ENCODE measurements at places on chromosomes 11 and 22.

- DNase-seq, result no peak
These were observed 13.4 kb downstream of the CPT1A start for GRCh38 chr11:68828155-68828931.

- no peak for DNase-seq
These were observed 17.5 kb upstream of the TXNRD2 start for GRCh38 chr22:19959043-19959586.

DNA sequence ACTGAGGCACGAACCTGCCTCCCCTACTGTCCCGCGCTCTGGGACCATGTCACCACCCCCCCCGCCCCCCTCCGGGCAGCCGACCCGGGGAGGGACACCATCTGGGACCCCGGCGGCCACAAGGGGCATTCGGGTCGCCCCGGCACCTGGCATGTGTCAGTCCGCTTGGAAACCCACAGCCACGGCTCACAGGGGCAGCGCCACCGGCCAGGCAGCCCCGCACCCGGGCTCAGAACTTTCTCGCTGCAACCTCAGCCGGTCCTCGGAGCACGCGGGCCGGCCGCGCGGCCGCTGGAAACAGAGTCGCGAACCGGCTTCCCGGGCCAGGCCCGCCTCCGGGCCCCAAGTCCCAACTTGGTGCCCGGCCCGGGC is 159.9 kb upstream of the GRK3 start:
- DNase-seq, result no peak

DNA sequence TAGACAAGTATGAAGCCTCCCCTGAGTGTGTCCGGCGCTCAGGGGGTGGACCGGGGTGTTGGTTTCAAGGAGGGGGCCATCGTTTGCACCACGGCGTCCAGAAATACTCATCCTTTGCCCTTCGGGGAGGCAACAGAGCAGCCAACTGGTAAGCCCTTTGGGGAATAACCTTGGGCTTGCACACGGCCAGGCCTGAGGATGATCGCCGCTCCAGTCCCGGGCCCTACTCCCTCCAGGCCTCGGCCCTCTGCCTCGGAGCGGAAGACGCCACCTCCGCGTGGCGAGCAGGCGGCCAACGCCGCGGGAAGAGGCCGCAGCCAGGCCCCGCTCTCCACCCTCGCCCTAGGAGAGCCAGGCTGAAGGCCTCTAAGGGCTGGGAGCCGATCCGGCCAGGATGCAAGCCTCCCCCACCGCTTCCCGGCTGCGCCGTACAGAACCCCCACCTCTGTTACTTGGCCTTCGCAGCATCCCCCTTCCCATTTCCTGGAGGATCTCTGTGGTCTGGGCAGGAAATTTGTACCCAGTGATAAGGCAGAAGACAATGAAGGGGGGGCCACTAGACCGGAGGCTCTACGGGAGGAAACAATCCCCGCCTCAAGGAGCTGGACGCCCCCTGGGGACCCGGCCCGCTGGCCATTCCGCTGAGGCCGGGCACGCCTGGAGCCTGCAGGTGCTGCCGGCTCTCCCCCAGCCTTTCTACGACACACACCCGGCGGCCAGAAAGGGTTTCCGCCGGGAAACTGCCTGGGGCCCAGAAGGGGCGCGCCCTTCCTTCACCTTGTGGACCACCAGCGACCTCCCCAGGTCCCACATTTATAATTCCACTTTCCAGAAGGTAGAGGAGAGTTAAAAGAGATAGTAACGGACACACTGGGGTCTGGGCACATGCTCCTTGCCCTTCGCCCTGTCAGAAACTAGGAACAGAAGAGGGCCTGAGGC is 2.6 kb downstream of the ESAM start:
- DNase-seq, result no peak

- DNase-seq, result no peak
These were observed 25.5 kb upstream of the TIMP3 start for GRCh38 chr22:32775957-32776356.

DNA sequence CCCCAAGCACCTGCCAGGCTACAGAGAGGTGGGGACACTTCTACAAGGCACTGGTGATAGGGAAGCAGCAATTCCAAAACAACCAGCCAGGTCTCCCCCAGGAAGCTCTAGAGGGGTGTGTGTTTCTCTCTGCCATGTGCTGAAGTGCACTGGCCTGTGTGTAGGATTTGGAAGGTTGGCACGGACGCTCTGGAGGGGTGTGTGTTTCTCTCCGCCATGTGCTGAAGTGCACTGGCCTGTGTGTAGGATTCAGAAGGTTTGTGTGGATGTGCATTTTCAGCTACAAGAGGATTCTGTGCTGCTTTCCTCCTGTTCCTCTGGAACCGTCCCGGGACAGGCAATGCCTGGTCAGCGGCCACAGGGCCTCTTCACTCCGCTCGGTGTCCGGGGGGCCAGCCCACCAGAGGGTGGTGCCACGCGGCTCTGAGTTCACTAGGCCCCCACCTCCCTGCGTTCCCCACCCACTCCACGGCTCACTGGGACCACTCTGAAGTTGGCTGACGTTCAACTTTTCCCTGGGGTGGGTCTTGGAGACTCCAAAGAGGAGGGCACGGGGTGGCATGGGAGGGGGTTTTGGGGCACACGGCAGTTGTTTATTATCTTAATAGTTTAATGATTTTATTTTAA is 552.8 kb downstream of the BRD1 start:
- no peak for DNase-seq

DNA sequence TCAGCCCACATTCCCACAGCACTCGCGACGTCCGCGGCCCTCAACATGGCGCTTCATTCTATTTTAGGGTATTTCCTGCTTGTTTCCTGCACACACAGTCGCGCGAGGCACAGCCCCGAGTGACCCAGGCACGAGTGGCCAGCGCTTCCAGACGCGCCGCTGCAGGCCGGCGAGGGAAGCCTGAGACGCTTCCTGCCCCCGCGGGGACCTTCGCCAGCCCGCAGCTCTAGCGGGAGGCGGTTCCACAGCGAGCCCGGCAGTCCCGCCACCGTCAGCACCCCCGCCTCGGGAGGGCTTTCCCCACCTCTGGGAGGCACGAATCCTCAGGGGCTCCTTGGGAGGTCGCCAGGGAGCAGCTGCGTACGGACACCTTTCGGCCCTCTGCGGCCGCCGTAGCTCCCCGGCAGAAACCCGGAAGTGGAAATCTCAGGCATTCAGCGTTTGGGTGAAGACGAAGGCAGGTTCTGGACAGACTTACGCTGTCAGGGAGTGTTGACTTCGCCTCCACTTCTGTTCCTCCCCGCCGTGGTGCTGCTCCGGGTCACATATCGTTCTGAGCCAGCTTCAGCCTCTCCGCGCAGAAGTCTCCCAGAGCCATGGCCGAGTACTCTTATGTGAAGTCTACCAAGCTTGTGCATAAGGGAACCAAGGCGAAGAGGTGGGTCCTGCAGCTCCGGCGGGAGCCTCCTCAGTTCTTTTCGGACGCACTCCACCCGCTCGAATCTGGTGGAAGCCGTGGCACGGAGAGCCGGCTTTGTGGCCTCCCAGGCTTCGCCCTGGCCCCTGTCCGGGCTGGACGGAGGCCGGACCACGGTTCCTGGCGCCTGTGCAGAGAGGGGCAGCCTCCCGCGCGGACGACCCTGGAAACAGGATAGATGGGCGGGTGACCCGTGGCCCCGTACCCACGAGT is 2925.9 kb upstream of the OR11H1 start:
- no peak for DNase-seq

GRCh38 chr11:93481279-93481678 is 61.9 kb downstream of the SMCO4 start:
- no peak for DNase-seq

DNA sequence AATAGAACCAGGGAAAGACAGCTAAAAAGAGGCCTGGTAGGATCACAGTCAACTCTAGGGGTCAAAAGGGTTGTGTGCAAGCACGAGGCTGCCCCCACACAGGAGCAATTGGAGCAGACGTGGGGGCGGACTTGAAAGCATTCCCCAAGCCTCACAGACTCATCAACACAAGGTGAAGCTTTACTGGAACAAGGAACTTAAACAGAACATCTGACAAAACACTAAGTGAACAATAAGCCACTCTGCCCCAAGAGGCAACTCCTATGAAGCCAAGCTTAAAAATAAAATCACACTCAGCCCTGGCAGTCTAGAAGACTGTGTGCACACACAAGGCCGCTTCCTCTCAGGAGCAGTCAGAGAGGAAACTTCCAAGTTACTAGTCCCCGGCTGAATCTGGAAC is 32.2 kb upstream of the TEAD1 start:
- no peak for DNase-seq

DNA sequence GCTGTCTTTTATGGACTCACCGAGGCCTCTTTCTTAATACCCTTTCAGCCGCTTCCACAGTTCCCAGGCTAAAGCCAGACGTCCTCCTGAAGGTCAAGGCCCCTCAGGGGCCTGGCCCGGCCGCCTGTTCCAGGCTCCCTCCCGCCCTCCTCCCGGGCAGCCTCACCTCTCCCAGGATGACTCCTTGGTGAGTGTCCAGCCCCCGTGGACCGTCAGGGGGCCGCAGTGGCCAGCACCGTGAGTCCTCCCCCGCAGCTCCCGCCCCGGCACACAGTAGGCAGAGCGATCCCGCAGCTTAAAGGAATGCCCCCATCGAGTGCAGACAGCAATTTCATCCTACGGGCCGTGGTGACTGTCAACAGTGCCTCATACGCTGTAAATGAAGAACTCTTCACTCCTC is 32.9 kb downstream of the ELFN2 start:
- DNase-seq, result no peak

DNA sequence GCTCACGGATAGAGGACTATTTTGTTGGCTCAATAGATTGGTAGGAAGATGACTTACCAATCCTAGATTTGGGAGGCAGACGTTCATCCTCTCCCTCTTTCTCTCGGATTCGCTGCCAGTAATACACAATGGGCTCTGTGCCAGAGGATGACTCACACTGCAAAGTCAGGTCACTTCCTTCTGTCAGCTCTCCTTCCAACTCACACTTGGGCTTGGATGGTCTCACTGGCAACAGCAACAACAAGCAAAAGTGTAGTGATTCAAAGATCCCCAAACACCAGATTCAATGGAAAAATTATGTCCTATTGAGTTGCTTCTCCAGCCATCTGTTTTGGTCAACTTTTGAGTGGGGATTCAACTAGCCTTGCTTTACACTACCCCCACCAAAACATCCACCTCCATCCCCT is 21.7 kb upstream of the HSPA8 start:
- DNase-seq, result no peak

- no peak for DNase-seq
These were observed 346.8 kb downstream of the JRKL start for GRCh38 chr11:96736601-96737000.

DNA sequence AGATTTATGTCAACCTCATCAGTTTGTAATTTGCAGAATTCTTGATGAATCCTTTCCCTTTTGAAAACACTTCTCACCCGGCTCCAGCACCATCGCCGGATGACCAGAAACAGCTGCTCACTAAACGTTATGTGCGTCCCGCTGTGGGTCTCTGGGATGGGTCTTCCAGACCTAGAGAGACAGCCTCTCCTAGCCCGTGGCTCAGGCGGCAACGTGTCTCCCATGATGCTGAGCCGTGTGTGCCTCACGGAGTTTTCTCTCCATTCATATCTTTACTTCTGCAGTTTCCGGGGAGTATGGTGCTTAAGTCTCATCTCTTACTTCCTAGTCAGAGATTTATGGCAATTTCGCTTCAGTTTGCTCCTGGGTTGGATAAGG is 25.0 kb upstream of the ACR start:
- DNase-seq, result no peak

- DNase-seq, result no peak
These were observed 20.9 kb upstream of the DDX10 start for GRCh38 chr11:108643974-108644373.

- no peak for DNase-seq
These were observed 6.0 kb downstream of the NEAT1 start for GRCh38 chr11:65428578-65429067.

DNA sequence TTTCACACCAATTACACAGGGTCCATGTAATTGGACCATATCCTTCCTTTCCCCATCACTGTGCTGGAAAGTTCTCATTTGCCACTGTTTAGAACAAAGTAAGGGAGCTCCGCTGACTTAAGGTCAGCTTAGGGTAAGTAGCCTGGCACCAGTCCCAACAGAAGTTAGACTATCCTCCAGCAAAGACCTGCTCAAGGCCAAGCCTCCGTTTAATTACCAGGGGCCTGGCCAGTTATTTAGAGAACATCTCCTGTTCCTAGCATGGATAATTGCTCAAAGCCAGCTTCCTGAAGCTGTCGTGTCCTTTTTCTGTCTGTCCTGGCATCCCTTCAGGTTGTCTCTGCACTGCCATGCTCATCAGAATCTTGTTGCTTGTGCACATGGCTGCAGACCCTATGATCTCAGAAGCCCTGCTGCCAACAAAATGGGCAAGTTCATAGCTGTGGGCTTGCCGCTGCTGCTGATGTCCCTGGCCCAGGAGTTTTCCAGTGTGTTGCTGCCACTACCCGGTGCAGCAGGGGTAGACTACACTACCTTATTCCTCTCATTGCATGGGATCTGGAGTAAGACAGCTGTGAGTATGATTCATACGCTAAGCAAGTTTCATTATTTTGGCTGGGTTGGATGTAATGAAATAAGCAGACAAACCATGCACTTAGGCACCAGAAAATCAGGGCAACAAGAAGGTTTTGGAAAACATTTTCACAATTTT is 8.1 kb downstream of the OR8A1 start:
- DNase-seq, result no peak

All from memory B cell (primary cell).